Stomach (tissue), 19 donors: ENCODE measurements at places on chromosomes 12 and 14. TPM values are rescaled to one million over a fixed set of nuclear protein-coding genes. Genes with fewer than 3 reads are reported as not detected.

DNA sequence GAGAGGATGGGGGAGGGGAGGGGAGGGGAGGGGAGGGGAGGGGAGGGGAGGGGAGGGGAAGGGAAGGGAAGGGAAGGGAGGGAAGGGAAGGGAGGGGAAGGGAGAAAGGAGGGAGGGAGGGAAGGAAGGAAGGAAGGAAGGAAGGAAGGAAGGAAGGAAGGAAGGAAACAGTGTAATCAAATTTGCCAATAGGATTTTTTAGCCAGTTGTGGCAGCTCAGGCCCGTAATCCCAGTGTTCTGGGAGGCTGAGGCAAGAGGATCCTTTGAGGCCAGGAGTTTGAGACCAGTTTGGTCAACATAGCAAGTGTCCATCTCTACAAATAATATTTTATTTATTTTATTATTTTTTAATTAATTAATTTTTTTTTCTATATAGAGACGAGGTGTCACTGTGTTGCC is 19.4 kb downstream of the AICDA start:
- H3K36me3 ChIP-seq = no peaks in the 10 kb centered on the region
- no peak for DNase-seq
- no peaks in the 10 kb centered on the region for H3K4me1 ChIP-seq
- no peak overlapping the region for H3K4me3 ChIP-seq
- no peak overlapping the region for H3K27ac ChIP-seq

DNA sequence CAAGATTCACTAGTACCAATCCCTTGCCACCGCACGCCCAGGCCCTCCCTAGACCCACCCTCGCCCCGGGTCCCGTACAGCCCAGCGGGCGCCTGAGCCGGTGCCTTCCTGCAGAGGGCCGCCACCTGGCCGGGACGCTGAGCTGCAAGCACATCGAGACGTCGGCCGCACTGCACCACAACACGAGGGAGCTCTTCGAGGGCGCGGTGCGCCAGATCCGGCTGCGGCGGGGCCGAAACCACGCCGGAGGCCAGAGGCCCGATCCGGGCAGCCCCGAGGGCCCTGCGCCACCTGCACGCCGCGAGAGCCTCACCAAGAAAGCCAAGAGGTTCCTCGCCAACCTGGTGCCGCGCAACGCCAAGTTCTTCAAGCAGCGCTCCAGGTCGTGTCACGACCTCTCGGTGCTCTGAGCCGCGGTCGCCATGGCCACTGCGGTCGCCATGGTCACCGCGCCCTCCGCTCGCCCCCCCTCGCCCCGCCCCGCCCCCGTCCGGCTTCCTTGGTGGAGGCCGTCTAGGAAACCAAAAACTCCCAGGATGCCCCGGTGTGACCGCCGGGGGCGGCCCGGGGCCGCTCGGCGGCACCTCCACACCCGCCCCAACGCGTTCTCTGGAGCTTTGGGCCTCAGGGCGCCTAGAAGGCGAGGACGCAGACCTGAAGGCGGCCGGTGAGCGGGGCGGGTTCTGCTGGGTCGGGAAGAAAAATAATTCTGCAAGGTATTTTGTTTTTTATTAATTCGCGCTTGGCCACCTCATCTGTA is 3.7 kb downstream of the REM2 start:
- peak overlapping the region; percentile 86 for H3K27ac ChIP-seq
- H3K36me3 ChIP-seq = no peaks in the 10 kb centered on the region
- H3K4me3 ChIP-seq = peak overlapping the region; percentile 62
- peaks cover 41% of the 10 kb centered on the region for H3K4me1 ChIP-seq
- no peaks in the 10 kb centered on the region for H3K27me3 ChIP-seq
- peak; percentile 85 for DNase-seq

- peak; percentile 7 for DNase-seq
- H3K4me1 ChIP-seq = no peaks in the 10 kb centered on the region
- no peak overlapping the region for H3K27ac ChIP-seq
Observed at GRCh38 chr12:38099686-38100085, 216.9 kb upstream of the ALG10B start.

DNA sequence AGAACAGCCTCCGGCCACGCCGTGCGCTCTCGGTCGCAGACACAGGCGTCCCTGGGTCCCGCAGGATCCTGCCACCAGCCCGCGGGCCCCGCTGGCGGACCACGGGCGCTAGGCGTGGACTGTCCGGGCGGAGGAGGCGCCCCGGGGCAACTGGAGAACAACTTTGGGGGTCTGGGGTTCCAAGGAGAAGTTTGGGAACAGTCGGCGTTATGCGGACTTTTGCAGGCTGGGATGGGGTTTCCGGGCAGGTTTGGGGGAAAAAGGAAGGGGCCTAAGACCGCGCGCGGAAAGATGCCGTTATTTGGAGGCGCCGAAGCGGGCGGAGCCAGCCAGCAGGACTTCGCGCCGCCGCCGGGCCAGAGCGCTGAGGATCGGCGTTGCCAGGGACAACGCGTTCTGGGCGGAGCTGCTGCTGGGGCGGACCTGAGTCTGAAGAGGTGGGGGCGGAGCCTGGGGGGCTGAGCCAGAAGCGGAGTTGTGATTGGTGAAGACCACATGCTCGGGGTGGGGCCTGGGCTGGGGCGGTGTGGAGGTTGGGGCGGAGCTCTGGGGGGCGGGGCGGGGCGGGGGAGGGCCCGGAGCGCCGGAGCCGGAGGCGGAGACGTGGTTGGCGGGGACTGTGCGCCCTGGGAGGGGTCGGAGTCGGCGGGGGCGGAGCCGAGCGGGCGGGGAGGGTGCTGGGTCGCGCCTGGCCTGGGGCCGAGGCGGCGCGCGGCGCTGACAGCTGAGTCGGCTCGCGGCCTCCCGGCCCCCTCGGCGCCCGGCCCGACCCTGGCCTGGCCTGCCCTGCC is at the start of gene CYP46A1:
CYP46A1 (plus strand) TSS at position 680 of the 791 bp plus-strand sequence. CDS start 120 bp downstream, outside the sequence.
- peaks cover 13% of the 10 kb centered on the region for H3K27me3 ChIP-seq
- DNase-seq = peak; percentile 100
- peaks cover 13% of the 10 kb centered on the region for H3K4me1 ChIP-seq
- no peaks in the 10 kb centered on the region for H3K36me3 ChIP-seq

The MLF2 gene
- 128 TPM for total RNA-seq

The CDKN1B gene
- total RNA-seq = 42.0 TPM

- H3K4me1 ChIP-seq = no peaks in the 10 kb centered on the region
- H3K27me3 ChIP-seq = no peaks in the 10 kb centered on the region
- H3K4me3 ChIP-seq = no peak overlapping the region
- no peaks in the 10 kb centered on the region for H3K36me3 ChIP-seq
Observed at GRCh38 chr14:99780690-99781089, 12.5 kb upstream of the EML1 start.

The KRT79 gene
- not detected for total RNA-seq

DNA sequence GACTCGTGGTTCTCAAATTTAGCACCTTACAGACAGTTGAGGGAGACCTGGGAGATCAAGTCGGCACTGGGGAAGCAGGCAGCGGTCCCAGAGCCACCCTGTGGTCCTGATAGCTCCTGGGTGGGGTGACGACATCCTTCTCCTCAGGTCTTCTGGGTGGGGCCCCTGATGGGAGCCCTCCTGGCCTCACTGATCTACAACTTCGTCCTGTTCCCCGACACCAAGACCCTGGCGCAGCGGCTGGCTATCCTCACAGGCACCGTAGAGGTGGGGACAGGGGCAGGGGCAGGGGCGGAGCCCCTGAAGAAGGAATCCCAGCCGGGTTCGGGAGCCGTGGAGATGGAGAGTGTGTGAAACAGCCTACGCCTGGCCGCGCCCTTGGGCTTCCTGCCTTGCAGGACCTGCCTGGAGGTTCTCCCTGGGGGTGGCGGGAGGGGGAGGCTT is 2.6 kb downstream of the AQP6 start:
- no peaks in the 10 kb centered on the region for H3K27me3 ChIP-seq
- H3K4me1 ChIP-seq = peaks cover 14% of the 10 kb centered on the region
- no peaks in the 10 kb centered on the region for H3K36me3 ChIP-seq

GRCh38 chr12:102642199-102642598 is 161.8 kb upstream of the IGF1 start:
- no peaks in the 10 kb centered on the region for H3K36me3 ChIP-seq
- H3K27me3 ChIP-seq = no peaks in the 10 kb centered on the region
- no peaks in the 10 kb centered on the region for H3K4me1 ChIP-seq
- H3K4me3 ChIP-seq = no peak overlapping the region
- no peak for DNase-seq

DNA sequence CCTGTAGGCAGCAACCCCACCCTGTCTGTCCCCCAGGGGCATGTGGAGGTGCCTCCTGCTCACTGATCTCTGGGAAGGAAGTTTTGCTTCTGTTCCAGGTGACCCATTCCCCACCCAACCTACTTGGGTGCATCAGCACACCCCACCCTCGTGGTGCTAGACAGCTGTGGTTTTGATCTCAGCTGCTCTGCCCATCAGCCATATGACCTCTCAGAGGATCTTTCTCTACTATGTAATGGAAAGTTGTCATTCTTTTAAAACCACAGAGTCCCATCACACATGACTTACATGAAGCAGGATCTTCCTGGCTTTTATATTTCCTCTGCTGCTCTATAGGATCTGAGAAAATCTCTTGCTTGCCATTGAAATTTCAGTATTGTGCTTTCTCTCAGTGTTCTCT is 13.5 kb upstream of the KRT82 start:
- H3K4me3 ChIP-seq = no peak overlapping the region
- no peaks in the 10 kb centered on the region for H3K27me3 ChIP-seq
- DNase-seq = no peak
- H3K36me3 ChIP-seq = no peaks in the 10 kb centered on the region

The GYS2 gene
- total RNA-seq = not detected

DNA sequence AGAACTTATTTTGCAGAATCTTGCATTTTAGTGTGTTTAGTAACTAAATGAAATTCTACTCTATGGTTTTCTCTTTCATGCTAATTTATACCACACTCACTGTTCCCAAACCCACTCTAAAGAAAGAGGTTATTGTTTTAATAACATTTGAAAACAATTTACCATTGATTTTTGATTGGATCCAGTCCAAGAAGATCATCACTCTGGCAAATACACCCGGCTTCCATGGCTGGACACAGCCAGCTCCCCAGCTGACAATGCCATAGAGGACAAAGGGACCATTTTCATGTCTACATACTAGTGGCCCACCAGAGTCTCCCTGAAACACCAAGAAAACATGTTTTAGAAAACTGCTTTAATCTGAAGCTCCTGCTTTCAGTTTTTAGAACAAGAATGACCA is 42.4 kb downstream of the OVCH1 start:
- no peaks in the 10 kb centered on the region for H3K4me1 ChIP-seq
- H3K36me3 ChIP-seq = no peaks in the 10 kb centered on the region
- no peak overlapping the region for H3K27ac ChIP-seq

DNA sequence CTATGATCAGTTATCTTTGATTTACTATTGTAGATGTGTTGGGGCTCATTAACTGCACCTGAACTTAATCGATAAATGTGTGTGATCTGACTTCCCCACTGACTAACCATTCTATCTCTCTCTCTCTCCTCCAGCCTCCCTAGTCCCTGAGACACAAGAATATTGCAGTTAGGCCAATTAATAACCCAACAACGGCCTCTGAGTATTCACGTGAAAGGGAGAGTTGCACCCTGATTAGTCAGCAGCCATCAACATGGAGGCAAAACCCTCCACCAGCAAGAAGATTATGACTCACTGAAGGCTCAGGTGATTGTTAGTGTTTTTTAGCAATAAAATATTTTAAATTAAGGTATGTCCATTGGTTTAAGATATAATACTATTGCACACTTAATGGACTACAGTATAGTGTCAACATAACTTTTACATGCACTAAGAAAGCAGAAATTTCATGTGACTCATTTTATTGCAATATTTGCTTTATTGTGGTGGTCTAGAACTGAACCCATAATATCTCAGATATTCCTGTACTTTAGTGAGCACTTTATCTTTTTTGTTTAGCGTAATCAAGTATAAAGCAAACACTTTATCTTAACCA is 77.1 kb upstream of the PTGDR start:
- no peak overlapping the region for H3K4me3 ChIP-seq
- H3K27me3 ChIP-seq = no peaks in the 10 kb centered on the region
- no peak for DNase-seq
- H3K27ac ChIP-seq = no peak overlapping the region
- H3K36me3 ChIP-seq = no peaks in the 10 kb centered on the region

DNA sequence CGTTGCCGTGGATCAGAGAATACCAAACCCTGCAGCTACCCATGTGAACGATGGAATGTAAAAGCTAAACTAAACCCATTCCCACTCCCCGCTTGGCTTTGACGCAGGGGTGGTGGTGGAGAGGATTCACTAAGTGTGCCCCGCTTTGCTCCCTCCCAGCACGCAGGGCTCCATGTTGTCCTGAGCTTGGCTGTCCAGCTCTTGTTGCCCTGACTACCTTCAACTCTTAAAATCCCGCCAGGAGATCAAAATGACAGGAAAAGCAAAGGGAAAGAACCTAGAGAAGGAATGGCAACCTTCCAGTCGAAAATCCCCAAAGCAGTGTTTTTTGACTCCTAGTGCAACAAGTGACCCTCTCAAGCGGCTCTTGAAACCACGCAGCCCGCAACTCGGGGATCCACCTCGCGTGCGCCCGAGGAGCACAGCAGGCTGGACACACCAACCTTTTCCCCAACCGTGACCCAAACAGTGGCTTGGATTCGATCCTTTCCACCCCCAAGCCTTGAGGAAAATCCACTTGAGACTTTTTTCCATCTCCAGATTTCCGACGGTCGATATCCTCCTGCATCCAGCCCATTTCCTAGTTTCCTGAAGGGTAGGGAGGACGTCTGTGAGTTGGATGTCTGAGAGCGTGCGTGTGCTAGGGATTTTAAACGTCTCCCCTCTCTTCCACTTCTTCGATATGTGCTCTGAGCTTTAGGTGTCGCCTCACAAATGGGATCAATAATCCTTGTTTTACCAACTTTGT is 1.4 kb downstream of the SYT10 start:
- peak overlapping the region; percentile 43 for H3K27ac ChIP-seq
- H3K36me3 ChIP-seq = no peaks in the 10 kb centered on the region
- peaks cover 21% of the 10 kb centered on the region for H3K4me1 ChIP-seq
- DNase-seq = no peak

DNA sequence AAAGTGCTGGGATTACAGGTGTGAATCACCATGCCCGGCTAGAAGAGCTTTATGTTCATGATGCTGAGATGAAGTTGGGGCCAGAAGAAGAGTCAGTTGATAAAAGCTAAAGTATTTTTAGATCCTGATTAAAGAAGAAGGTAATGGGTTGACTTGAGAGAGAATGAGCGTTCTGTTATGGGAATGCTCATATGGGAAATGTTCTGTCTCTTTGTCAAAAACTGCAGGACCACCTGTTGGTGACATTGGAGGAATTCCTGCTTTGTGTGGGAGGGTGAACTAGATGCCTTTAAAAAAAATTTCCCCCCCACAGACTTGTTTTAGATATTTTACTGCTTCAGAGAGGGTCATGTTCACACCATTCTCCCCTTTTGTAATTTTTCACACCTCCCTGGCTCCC is 6.7 kb downstream of the WDR20 start:
- H3K27me3 ChIP-seq = no peaks in the 10 kb centered on the region
- no peak for DNase-seq
- H3K27ac ChIP-seq = no peak overlapping the region

DNA sequence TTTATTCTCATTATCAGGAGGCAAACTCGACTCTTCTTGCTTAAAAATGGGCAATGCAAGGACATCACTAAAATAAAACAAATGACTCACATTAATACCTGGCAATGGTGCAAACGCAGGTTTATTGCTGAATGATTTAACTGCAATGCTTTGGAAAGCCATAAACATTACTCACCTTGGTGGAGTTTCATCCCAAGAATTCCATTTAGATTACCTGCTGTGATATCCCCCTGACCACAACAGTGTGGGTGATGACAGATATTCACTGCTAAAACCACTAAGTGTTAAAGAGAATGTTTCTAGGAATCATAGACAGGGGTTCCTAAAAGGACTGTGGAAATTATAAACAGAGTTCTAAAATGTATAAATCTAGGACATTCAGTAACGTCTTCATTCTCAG is 35.3 kb upstream of the CSRNP2 start:
- no peak overlapping the region for H3K27ac ChIP-seq
- H3K4me3 ChIP-seq = no peak overlapping the region
- DNase-seq = no peak
- H3K4me1 ChIP-seq = no peaks in the 10 kb centered on the region
- H3K36me3 ChIP-seq = peaks cover 48% of the 10 kb centered on the region
